Central memory CD8-positive, alpha-beta T cell (primary cell): ENCODE measurements at places on chromosomes 16 and 17.

DNA sequence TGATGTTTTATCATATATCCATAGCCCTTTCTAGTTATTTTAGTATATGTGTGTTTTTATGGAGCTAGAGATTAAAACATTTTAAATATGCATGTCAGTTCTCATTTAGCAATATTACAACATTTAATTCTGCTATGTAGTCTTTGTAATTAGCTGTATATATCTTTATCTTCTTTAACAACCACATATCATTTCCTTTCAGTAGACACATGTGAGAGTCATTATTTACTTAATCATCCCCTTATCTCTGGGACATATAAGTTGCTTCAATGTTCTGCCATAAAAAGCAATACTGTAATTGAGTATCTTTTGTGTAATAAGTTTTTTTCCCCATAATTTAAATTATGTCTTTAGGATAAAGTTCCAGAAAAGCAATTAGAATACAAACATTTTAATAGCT lies 52.0 kb upstream of the CLEC3A start:
- no peak for DNase-seq
- no peaks in the 10 kb centered on the region for H3K36me3 ChIP-seq
- H3K4me1 ChIP-seq, result no peaks in the 10 kb centered on the region
- H3K27ac ChIP-seq, result no peak overlapping the region

GRCh38 chr16:57689762-57690558 lies 4.6 kb upstream of the DRC7 start:
- H3K4me3 ChIP-seq, result no peak overlapping the region
- H3K27ac ChIP-seq, result peak overlapping the region; percentile 20
- H3K4me1 ChIP-seq, result peaks cover 14% of the 10 kb centered on the region

- DNase-seq, result no peak
- H3K27ac ChIP-seq, result no peak overlapping the region
- no peak overlapping the region for H3K4me3 ChIP-seq
- H3K4me1 ChIP-seq, result peaks cover 24% of the 10 kb centered on the region
Observed at GRCh38 chr16:11705311-11706025, 37.2 kb downstream of the TXNDC11 start.

- H3K27ac ChIP-seq, result no peak overlapping the region
- DNase-seq, result no peak
- H3K4me1 ChIP-seq, result peaks cover 19% of the 10 kb centered on the region
- peak overlapping the region; percentile 93 for H3K4me3 ChIP-seq
- H3K36me3 ChIP-seq, result peaks cover 5% of the 10 kb centered on the region
Observed at GRCh38 chr17:7406235-7406825, 1.3 kb upstream of the NLGN2 start.

- no peaks in the 10 kb centered on the region for H3K36me3 ChIP-seq
- H3K27me3 ChIP-seq, result peaks cover 33% of the 10 kb centered on the region
- DNase-seq, result no peak
- H3K4me1 ChIP-seq, result no peaks in the 10 kb centered on the region
- H3K4me3 ChIP-seq, result no peak overlapping the region
Observed at GRCh38 chr16:19168371-19169081, 486 bp downstream of the SYT17 start.

DNA sequence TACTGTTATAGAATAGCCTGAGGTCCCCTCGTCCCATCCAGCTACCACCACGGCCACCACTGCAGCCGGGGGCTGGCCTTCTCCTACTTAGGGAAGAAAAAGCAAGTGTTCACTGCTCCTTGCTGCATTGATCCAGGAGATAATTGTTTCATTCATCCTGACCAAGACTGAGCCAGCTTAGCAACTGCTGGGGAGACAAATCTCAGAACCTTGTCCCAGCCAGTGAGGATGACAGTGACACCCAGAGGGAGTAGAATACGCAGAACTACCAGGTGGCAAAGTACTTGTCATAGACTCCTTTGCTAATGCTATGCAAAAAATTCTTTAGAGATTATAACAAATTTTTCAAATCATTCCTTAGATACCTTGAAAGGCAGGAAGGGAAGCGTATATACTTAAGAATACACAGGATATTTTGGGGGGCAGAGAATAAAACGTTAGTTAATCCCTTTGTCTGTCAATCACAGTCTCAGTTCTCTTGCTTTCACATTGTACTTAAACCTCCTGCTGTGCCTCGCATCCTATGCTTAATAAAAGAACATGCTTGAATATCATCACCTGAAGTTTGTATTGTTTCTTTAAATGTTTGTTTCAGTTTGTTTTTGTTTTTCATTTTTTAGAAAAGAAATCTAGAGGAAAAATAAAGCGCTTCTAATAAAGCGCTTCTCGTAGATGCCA lies 388.3 kb downstream of the MAF start:
- H3K27me3 ChIP-seq, result no peaks in the 10 kb centered on the region
- H3K36me3 ChIP-seq, result peaks cover 5% of the 10 kb centered on the region
- no peak for DNase-seq

DNA sequence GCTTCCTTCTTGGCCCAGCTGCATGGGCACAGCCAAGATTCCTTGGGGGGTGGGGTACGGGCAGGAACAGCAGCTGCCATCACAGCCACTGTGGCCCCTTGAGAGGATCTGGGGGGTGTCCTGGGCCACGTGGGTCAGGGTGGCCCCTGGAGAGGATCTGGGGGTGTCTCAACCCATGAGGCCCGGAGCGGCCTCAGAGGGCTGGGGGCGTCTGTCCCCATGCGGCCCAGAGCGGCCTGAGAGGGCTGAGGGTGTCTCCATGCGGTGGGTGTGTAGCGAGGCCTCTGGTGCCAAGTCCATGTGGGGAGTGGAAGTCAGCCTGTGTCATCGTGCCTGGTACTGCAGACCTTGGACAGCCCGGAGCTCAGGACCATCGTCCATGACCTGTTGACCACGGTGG lies 13.7 kb downstream of the TSC2 start:
- no peaks in the 10 kb centered on the region for H3K27me3 ChIP-seq
- H3K36me3 ChIP-seq, result peaks cover 15% of the 10 kb centered on the region
- no peak overlapping the region for H3K27ac ChIP-seq
- no peak overlapping the region for H3K4me3 ChIP-seq
- no peak for DNase-seq

- no peak overlapping the region for H3K4me3 ChIP-seq
- no peak overlapping the region for H3K27ac ChIP-seq
- no peak for DNase-seq
Observed at GRCh38 chr17:69333561-69333960, 6.6 kb upstream of the ABCA5 start.

GRCh38 chr16:2155977-2156848 lies 631 bp downstream of the TRAF7 start:
- H3K4me3 ChIP-seq, result peak overlapping the region; percentile 79
- DNase-seq, result no peak
- peak overlapping the region; percentile 79 for H3K27ac ChIP-seq

DNA sequence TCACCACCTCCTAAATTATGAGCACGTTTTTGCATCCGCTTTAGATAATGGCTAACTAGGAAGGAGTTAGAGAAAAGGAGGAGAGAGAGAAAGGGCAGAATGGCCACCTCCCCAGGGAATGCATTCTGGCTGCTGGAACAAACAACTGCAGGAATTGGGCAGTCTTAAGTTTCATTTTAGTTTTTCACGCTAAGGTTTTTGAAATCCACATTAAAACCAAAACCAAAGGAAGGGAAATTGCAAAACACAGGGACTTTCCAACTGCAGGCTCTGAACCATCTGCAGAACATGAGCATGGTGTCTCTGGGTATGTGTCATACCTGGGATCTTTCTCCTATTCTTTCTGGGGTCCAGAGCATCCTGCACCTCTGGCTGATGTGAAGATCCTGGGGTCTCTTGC lies 12.1 kb upstream of the CCL8 start:
- no peak overlapping the region for H3K27ac ChIP-seq
- no peaks in the 10 kb centered on the region for H3K4me1 ChIP-seq
- DNase-seq, result no peak
- no peak overlapping the region for H3K4me3 ChIP-seq

DNA sequence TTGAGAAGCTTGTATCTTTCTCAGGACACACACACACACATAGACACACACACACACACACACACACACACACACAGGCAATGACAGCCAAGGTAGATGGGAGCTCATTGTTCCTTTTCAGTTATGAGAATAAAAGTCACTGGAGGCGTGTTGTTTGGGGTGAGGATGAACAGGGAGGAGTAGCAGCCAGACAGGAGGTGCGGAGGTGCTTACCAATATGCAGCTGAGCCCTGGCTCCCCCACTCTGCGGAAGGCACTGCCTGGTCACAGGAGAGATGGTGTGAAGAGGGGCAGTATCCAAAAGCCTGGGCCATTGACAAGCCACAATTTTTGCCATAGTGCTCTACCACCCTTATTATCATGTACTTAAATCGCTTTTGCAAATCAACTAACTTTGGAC lies 77.4 kb downstream of the CBLN1 start:
- H3K27ac ChIP-seq, result no peak overlapping the region
- H3K4me3 ChIP-seq, result no peak overlapping the region
- H3K36me3 ChIP-seq, result no peaks in the 10 kb centered on the region
- H3K4me1 ChIP-seq, result no peaks in the 10 kb centered on the region

DNA sequence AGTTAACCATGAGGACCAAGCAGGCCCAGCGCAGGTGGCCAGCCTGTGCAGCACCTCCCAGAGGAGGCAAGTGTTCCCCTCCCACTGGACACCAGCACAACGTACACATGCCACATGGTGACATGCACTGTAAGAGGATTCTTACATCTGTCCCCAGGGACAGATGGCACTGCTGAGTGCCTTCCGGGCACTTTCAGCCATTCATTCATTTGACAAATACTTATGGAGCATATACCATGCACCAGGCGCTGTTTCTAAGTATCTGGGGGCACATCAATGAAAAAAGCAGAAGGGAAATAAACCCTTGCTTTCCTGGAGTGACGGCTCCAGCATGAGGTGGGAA lies 79.6 kb downstream of the GAS7 start:
- peak overlapping the region; percentile 62 for H3K4me3 ChIP-seq
- peaks cover 20% of the 10 kb centered on the region for H3K36me3 ChIP-seq
- no peak for DNase-seq
- no peaks in the 10 kb centered on the region for H3K27me3 ChIP-seq
- peak overlapping the region; percentile 84 for H3K27ac ChIP-seq

DNA sequence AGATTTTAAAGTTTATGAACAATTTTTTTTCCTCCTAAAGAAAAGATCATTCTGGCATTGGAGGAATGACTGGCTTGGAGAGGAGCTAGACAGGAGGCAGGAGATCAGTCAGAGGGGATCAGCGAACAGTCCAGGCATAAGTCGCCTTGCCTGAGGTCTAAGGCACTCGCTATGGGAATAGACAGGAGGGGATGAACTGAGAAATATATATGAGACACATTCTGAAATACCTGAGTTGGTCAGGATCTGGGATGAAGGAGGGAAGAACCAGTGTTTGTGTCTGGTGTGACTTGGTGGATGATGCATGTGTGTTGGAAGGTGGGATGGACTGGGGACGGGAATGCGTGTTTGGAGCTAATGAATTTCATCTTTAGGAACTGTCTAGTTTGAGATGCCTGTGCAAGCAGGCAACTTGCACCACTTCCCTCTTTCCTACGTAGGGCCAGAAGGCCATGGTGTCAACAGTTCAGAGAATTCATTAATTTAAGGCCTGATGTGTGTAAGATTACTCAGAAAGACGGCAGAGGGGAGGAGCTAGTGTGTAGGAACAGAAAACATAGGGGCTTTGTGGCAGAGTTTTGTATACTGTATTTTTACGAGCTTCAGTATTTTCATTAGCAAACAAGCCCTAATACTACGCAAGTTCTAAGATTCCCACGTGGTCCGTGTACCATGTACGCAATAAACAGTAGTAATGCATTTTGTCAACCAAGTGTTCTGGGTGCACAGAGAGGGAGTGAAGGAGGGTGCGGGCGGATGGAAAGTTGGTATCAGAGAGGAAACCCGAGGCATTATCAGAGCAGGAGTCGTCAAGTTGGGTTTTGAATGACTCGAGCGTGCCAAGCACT lies 825 bp downstream of the HEATR6 start:
- H3K27ac ChIP-seq, result peak overlapping the region; percentile 88
- peaks cover 19% of the 10 kb centered on the region for H3K36me3 ChIP-seq
- peaks cover 19% of the 10 kb centered on the region for H3K4me1 ChIP-seq
- peak overlapping the region; percentile 96 for H3K4me3 ChIP-seq

- no peak overlapping the region for H3K4me3 ChIP-seq
- no peak overlapping the region for H3K27ac ChIP-seq
- H3K36me3 ChIP-seq, result peaks cover 1% of the 10 kb centered on the region
- no peak for DNase-seq
- H3K4me1 ChIP-seq, result no peaks in the 10 kb centered on the region
Observed at GRCh38 chr17:72419866-72420774, 299.3 kb downstream of the SOX9 start.

- H3K4me1 ChIP-seq, result no peaks in the 10 kb centered on the region
- no peak overlapping the region for H3K4me3 ChIP-seq
- peaks cover 80% of the 10 kb centered on the region for H3K36me3 ChIP-seq
- DNase-seq, result no peak
Observed at GRCh38 chr16:74455213-74455612, 33.9 kb upstream of the CLEC18B start.

GRCh38 chr17:17153071-17153470 lies 53.1 kb downstream of the PLD6 start:
- no peaks in the 10 kb centered on the region for H3K27me3 ChIP-seq
- H3K36me3 ChIP-seq, result peaks cover 34% of the 10 kb centered on the region
- no peak overlapping the region for H3K4me3 ChIP-seq
- peaks cover 24% of the 10 kb centered on the region for H3K4me1 ChIP-seq

- DNase-seq, result no peak
- H3K4me1 ChIP-seq, result no peaks in the 10 kb centered on the region
- H3K27me3 ChIP-seq, result peaks cover 13% of the 10 kb centered on the region
- H3K36me3 ChIP-seq, result peaks cover 2% of the 10 kb centered on the region
Observed at GRCh38 chr16:10521681-10522274, 58.6 kb downstream of the EMP2 start.

- peaks cover 40% of the 10 kb centered on the region for H3K36me3 ChIP-seq
- no peak overlapping the region for H3K4me3 ChIP-seq
- no peak for DNase-seq
- peaks cover 30% of the 10 kb centered on the region for H3K4me1 ChIP-seq
- no peaks in the 10 kb centered on the region for H3K27me3 ChIP-seq
Observed at GRCh38 chr17:67637901-67638641, 79.7 kb upstream of the NOL11 start.

DNA sequence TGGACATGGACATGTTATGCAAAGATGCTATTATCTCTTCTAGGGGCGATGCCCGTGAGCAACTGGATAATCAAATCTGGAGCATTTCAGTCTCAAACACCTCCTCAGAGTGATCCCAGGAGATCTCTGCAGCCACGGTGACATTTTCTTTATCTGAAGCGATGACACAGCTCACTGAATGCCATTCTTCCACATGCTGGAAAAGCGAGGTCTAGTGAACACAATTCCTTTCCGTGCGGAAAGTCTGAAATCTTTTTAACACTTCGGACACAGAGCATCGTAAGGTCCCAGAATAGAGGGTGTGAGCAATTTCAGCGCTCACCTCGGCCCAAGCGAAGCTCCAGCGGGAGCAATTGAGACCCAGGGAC lies 531 bp upstream of the HASPIN start:
- no peaks in the 10 kb centered on the region for H3K27me3 ChIP-seq
- no peak for DNase-seq
- peaks cover 44% of the 10 kb centered on the region for H3K36me3 ChIP-seq
- H3K27ac ChIP-seq, result peak overlapping the region; percentile 81
- H3K4me1 ChIP-seq, result peaks cover 30% of the 10 kb centered on the region

- no peak for DNase-seq
- no peaks in the 10 kb centered on the region for H3K36me3 ChIP-seq
- no peaks in the 10 kb centered on the region for H3K27me3 ChIP-seq
- no peaks in the 10 kb centered on the region for H3K4me1 ChIP-seq
- H3K4me3 ChIP-seq, result no peak overlapping the region
Observed at GRCh38 chr17:55053855-55054254, 85.3 kb downstream of the STXBP4 start.
